ENCODE measurements at places on chromosomes 12 and 14.

GRCh38 chr14:24251880-24252288 is 9.5 kb upstream of the TINF2 start:
- no peak for DNase-seq

GRCh38 chr14:79281244-79282152 is 929.8 kb downstream of the DIO2 start:
- DNase-seq = no peak

DNA sequence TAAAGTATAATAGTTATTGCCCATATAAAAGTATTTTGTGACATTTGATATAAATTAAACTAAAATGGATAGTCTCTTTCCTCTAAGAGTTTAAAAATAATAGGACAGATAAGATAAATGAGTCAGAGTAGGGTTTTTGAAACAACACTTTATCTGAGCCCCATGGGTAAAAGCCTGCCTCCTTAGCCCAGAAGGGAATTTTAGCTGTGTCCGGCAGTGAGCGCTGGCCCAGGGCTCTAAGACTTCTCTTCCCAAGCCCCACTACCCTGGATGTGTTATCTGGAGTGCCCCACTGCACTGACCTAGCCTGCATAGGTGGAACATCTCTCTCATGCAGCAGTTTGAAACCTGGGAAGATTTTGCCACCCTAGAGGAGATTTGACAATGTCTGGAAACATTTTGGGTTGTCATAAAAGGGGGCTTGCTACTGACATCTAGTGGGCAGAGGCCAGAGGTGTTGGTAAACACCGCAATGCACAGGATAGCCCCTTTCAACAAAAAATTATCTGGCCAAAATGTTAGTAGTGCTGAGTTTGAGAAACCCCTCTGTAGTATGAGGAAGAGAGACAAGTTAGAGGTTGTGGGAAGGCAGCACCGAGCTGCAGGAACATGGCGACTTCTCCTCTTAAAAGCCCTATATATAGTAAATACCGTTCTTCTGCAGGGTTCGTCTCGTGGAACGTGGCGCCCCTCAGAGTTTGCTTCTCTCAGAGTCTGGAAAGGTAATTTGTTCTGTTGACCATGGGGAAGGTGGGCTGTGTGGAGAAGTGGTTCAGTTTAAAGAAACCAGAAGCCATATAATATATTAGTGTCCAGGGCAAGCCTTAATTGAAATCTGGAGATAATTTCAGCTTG is 29.3 kb upstream of the ATF1 start:
- DNase-seq = peak; percentile 63

DNA sequence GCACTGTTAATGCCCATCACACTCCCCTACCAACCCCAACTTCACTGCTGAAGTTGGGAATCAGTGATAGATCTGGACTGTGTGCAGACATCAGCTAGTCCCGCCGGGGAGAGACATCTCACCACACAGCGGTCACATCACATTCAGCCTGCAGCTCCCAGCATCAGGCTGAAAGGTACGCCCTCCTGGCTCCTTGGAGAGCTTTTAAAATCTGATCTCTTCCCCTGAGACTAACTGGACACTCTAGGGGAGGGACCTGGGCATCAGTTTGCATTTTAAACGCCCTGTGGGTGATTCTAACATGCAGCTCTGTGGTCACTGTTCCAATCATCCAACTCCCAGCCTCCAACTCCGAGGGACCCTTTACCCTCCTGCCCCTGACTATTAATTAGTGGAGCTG is 58.4 kb downstream of the CCDC85C start:
- no peak for DNase-seq

DNA sequence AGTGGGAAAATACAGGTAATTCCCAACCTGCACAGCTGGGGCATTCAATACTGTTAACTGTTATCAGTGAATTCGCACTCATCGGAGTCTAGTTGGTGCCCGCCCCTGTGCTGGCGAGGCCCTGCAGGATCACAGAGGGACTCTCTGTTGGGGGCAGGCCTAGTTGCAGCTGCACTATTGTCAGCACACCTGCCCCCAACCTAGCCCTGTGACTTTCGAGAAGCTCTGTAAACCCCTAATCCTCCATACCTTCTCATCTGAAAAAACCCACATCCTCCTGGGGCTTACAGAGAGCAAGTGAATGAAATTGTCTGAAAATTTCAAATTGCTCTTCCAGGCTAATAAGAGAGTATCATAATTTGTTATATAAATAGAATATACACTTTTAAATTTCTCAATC is 132.2 kb upstream of the NUDT4 start:
- no peak for DNase-seq

- DNase-seq = peak; percentile 81
Observed at GRCh38 chr14:59425322-59425935, 39.8 kb downstream of the GPR135 start.

DNA sequence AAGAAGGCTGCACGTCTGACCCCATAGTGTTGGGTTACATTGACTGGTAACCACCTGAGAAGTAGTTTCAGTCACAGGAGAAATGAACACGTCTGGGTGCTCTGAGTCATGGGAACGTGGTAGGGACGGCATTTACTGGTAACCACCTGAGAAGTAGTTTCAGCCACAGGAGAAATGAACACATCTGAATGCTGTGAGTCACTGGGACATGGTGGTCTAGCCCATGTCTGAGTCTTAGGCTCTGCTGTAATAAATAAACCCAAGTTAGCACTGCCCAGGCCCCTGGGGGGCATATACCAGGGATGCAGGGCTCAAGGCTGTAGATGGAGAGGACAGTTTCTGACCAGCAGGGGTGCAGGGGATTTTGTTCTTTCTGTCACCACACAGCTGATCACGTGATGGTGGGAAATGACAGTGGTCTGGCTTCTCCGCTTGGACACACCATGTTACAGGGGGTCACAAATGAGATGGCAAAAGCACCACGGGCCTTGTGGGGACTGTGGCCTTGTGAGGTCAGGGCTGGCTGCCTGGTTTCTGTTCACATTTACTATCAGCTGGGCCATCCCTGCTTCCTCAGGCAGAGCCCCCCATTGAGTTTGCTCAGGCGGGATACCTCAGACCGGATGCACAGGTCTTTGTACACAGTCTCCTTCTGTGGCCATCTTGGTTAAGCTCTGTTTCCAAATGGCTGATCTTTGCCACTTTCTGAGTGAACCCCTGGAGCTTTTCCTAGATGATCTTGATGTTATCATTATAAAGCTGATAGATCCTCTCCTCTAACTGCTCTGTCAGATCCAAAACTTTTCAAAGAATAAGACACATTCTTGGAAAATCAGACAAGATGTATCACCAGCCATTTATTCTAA is 9.8 kb upstream of the C12orf42 start:
- DNase-seq = no peak

DNA sequence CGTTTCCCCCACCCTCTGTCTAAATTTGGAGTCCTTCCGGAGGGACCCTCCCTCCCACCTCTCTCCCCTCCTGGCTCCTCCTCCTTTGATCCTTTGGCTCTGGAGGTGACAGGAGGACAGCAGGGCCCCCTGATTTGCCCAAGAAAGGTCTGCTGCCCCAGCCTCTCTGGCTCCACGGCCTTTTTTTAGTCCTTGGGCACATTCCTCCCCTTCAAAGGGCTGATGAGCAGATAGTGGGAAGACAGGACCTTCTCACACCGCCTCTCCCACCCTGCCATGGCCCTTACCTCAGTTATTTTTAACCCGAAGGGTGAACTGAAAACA is 196 bp upstream of the MYH6 start:
- no peak for DNase-seq

GRCh38 chr12:92871116-92871515 is 58.0 kb downstream of the EEA1 start:
- peak; percentile 49 for DNase-seq

GRCh38 chr14:37602605-37603453 is 7.4 kb downstream of the TTC6 start:
- no peak for DNase-seq

- no peak for DNase-seq
Observed at GRCh38 chr14:100564512-100564911, 22.7 kb downstream of the BEGAIN start.

DNA sequence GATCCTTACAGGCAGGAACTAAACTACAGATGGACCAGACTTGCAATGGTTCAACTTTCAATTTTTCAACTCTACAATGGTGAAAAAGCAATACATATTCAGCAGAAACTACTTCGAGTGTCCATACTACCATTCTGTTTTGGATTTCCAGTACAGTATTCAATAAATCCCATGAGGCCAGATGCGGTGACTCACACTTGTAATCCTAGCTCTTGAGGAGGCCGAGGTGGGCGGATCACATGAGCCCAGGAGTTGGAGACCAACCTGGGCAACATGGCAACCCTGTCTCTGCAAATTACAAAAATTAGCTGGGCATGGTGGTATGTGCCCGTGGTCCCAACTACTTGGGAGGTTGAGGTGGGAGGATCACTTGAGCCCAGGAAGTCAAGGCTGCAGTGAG is 336.1 kb downstream of the MED13L start:
- DNase-seq = peak; percentile 36
